ENCODE measurements at places on chromosomes 5 and 9.
A peak's percentile ranks its signal among the peaks of the same experiment; 100 is the strongest.

GRCh38 chr5:5678909-5679308 lies 256.4 kb downstream of the ICE1 start:
- H3K27ac ChIP-seq = no peak overlapping the region
- no peaks in the 10 kb centered on the region for H3K27me3 ChIP-seq
- H3K4me1 ChIP-seq = peaks cover 11% of the 10 kb centered on the region
- no peak overlapping the region for H3K4me3 ChIP-seq
- DNase-seq = no peak
- no peaks in the 10 kb centered on the region for H3K36me3 ChIP-seq

DNA sequence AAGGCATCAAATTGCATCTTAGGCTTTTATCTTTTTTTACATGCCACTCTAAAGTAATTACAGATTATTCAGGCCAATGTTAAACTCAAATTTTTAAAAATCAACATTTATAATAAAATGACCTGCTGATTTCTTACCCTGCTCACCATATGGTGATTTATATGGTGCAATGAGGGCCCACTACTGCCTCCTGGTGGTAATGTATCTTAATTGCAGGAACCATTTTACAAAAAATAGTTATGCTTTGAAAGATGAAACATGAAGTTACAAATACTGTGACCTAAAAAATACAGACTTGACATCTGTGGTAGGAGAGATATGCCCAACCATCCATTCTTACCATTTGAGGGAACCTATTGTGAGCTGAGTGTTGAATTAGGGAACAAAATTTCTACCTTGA lies 292.6 kb upstream of the TAS2R1 start:
- H3K36me3 ChIP-seq = no peaks in the 10 kb centered on the region
- no peak for DNase-seq
- no peak overlapping the region for H3K27ac ChIP-seq
- no peak overlapping the region for H3K4me3 ChIP-seq

- no peaks in the 10 kb centered on the region for H3K36me3 ChIP-seq
- H3K4me1 ChIP-seq = no peaks in the 10 kb centered on the region
- no peaks in the 10 kb centered on the region for H3K27me3 ChIP-seq
- no peak overlapping the region for H3K4me3 ChIP-seq
- H3K27ac ChIP-seq = no peak overlapping the region
These were observed 133.2 kb upstream of the MARCHF11 start for GRCh38 chr5:16312785-16313184.

DNA sequence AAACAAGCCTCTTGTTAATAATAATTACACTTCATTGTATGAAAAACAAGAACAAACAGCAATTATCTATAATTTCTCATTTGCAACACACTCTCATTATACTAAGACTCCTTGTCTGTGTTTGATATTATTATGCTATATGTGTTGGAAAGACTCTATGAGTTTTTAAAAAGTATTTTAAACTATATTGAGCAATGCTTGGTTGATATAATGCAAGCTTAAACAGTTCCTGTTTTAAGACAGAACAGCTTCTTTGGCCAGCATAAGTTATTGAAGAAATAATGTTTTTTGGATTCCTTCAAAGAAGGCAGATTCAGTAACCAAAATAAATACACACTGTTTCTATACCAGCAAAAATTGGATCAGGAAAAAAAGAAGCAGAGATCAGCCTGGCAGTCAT lies 871.4 kb downstream of the MAT2B start:
- H3K27ac ChIP-seq = no peak overlapping the region
- H3K27me3 ChIP-seq = no peaks in the 10 kb centered on the region
- H3K36me3 ChIP-seq = no peaks in the 10 kb centered on the region
- DNase-seq = no peak
- H3K4me3 ChIP-seq = no peak overlapping the region

- H3K27ac ChIP-seq = peak overlapping the region; percentile 1
- no peak for DNase-seq
- H3K27me3 ChIP-seq = no peaks in the 10 kb centered on the region
- H3K36me3 ChIP-seq = no peaks in the 10 kb centered on the region
- H3K4me3 ChIP-seq = no peak overlapping the region
- H3K4me1 ChIP-seq = peaks cover 6% of the 10 kb centered on the region
These were observed 56.1 kb downstream of the SAXO1 start for GRCh38 chr9:18976709-18977531.

GRCh38 chr9:34993502-34994259 lies 4.1 kb downstream of the DNAJB5 start:
- peak overlapping the region; percentile 98 for H3K27ac ChIP-seq
- H3K4me1 ChIP-seq = no peaks in the 10 kb centered on the region
- DNase-seq = peak; percentile 47
- H3K36me3 ChIP-seq = peaks cover 30% of the 10 kb centered on the region

- DNase-seq = peak; percentile 13
- H3K27me3 ChIP-seq = no peaks in the 10 kb centered on the region
These were observed 518 bp downstream of the UBE2B start for GRCh38 chr5:134371834-134372340.

GRCh38 chr5:27465140-27465539 lies 426.8 kb upstream of the CDH9 start:
- H3K36me3 ChIP-seq = no peaks in the 10 kb centered on the region
- H3K4me3 ChIP-seq = no peak overlapping the region
- H3K4me1 ChIP-seq = no peaks in the 10 kb centered on the region
- no peaks in the 10 kb centered on the region for H3K27me3 ChIP-seq
- DNase-seq = no peak

DNA sequence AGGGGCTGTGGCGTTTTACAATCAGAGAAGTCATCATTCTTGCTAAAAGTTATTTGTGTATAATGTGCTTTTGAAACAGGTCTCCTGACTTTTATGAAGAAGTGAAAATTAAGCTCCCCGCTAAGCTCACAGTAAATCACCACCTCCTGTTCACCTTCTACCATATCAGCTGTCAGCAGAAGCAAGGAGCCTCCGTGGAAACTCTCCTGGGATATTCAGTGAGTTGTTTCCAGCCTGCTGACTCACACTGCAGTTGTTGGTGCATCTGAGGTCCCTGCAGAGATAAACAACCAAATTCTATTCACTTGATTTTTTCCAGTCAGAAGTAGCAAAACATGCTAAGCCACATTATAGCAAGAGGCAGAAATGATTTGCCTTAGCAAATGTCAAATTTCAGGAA lies 156.7 kb downstream of the DOCK8 start:
- H3K27ac ChIP-seq = no peak overlapping the region
- H3K4me3 ChIP-seq = no peak overlapping the region
- H3K27me3 ChIP-seq = no peaks in the 10 kb centered on the region
- H3K36me3 ChIP-seq = no peaks in the 10 kb centered on the region
- DNase-seq = no peak

DNA sequence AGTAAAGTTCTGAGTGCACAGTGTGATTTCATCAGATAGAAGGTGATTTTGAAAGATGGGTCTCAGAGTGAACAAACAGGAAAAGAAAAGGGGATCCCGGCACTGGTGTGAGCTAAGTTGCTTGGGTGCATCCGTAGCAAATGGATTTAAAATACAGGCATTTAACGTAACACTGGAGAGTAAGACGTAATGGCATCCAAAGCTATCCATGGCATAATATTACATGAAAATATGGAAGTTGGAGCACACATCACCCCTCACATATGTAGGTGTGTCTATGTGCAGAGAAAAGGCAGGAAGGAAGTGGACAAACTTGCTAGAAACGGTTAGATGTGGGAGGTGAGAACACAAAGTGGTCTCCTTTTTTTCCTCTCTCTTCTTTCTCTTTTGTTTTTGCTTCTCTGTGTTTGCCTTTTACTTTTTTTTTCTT lies 38.2 kb upstream of the SEMA4D start:
- no peak overlapping the region for H3K27ac ChIP-seq
- H3K36me3 ChIP-seq = no peaks in the 10 kb centered on the region
- no peak for DNase-seq
- peaks cover 6% of the 10 kb centered on the region for H3K4me1 ChIP-seq
- H3K27me3 ChIP-seq = no peaks in the 10 kb centered on the region

- H3K36me3 ChIP-seq = no peaks in the 10 kb centered on the region
- peaks cover 54% of the 10 kb centered on the region for H3K4me1 ChIP-seq
- H3K27ac ChIP-seq = peak overlapping the region; percentile 95
- no peak overlapping the region for H3K4me3 ChIP-seq
- DNase-seq = no peak
These were observed 83.5 kb downstream of the C9orf152 start for GRCh38 chr9:110124439-110124838.

DNA sequence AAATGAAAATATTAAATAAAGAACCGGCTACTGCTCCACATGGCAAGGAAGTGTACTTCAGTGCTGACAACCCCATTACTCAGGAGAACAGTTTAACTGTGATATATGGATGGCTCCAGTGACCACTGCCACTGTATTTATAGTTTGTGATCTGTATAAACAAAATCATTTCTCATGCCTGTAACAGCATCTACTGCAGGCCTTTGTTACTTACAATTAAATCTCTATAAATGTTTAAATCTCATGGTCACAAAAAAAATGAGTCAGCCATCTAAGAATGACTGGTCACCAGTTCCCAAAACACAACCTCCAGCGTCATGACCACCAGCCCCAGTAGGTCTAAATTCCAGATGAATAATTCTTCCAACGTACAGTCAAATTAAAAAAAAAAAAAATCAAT lies 24.6 kb downstream of the SERINC5 start:
- no peaks in the 10 kb centered on the region for H3K4me1 ChIP-seq
- no peaks in the 10 kb centered on the region for H3K36me3 ChIP-seq
- no peak overlapping the region for H3K4me3 ChIP-seq
- DNase-seq = no peak
- no peak overlapping the region for H3K27ac ChIP-seq

DNA sequence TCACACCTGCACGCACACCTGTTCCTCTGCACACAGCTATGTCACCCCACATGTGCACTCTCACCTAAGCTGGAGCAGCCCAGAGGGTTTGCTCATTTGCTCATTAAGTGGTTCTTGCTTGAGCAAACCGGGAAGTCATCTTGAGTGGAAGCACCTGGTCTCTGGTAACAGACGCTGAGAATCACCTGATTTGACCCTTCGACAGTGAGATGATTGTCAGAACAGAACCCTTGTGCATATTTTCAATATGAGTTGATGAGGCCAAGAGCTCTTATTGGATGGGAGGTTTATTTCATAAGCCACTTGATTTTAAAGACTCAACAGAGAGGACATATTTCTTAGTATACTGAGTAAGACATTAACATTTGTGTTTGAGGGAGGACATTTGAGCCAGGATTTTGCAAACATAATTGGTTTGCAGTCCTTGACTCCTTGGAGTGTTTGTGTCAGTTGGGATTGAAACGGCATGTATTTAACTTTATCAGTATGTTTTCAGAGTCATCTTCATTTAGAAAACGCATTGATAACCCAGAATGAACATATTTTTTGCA lies 22.1 kb upstream of the LPCAT1 start:
- H3K4me1 ChIP-seq = no peaks in the 10 kb centered on the region
- no peak overlapping the region for H3K4me3 ChIP-seq
- H3K36me3 ChIP-seq = no peaks in the 10 kb centered on the region
- H3K27ac ChIP-seq = no peak overlapping the region

- H3K27ac ChIP-seq = no peak overlapping the region
- no peaks in the 10 kb centered on the region for H3K27me3 ChIP-seq
- no peak for DNase-seq
These were observed 48.3 kb upstream of the IRX4 start for GRCh38 chr5:1930880-1931603.

DNA sequence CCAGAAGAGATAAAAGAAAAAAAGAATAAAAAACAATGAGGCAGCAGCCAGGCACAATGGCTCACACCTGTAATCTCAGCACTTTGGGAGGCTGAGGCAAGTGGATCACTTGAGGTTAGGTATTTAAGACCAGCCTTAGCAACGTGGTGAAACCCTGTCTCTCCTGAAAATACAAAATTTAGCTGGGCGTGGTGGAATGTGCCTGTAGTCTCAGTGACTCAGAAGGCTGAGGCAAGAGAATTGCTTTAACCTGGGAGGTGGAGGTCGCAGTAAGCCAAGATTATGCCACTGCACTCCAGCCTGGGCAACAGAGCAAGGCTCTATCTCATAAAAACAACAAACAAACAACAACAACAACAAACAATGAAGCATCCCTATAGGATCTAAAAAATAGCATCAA lies 121.5 kb downstream of the HMHB1 start:
- no peak overlapping the region for H3K4me3 ChIP-seq
- no peak overlapping the region for H3K27ac ChIP-seq
- H3K27me3 ChIP-seq = no peaks in the 10 kb centered on the region
- no peak for DNase-seq
- H3K4me1 ChIP-seq = no peaks in the 10 kb centered on the region
- H3K36me3 ChIP-seq = no peaks in the 10 kb centered on the region

- no peak for DNase-seq
- H3K4me1 ChIP-seq = no peaks in the 10 kb centered on the region
- no peak overlapping the region for H3K27ac ChIP-seq
- H3K27me3 ChIP-seq = peaks cover 8% of the 10 kb centered on the region
- H3K36me3 ChIP-seq = no peaks in the 10 kb centered on the region
These were observed 31.5 kb downstream of the SLC6A3 start for GRCh38 chr5:1413611-1414241.

DNA sequence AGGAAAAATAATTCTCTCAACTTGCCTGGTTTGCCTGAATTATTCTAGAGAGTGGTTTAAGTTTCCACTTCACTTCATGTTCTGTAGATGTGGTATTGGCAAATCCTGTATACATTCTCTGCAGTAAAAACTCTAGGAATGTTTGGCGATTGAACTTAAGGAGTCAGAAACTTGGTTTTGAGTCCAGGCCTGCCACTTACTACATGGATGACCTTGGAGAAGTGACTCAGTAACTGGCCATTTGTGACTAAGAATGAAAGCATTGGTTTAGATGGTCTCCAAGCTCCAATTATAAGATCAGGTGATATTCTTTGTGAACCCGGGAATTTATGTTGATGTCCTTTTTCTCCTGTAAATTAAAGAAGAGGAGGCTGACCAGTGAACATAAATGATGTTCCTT lies 233.8 kb downstream of the GAS1 start:
- DNase-seq = no peak
- H3K27me3 ChIP-seq = no peaks in the 10 kb centered on the region
- H3K4me3 ChIP-seq = no peak overlapping the region
- no peaks in the 10 kb centered on the region for H3K36me3 ChIP-seq
- no peak overlapping the region for H3K27ac ChIP-seq

DNA sequence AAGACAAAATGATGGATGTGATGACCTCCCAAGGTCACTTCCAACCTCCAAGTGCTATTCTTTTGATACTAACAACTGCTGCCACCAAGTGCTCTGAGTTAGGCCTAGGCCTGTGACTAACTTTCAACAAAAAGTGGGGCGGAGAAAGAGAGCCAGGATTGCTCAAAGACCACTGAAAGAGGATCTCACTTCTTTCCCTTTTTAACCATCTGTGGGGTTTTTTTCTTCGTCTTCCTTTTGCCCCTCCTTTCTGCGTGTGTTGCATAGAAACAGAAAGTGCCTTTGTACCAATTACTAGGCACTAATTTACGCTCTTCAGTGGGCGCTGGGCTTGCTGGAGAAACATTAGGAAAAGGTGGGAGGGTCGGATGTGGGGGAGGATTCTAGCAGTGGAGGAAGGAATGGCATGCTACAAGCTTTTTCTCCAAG lies 8.0 kb downstream of the KLF9 start:
- H3K4me3 ChIP-seq = no peak overlapping the region
- no peak for DNase-seq
- peaks cover 18% of the 10 kb centered on the region for H3K36me3 ChIP-seq
- no peaks in the 10 kb centered on the region for H3K27me3 ChIP-seq
- H3K27ac ChIP-seq = peak overlapping the region; percentile 89

DNA sequence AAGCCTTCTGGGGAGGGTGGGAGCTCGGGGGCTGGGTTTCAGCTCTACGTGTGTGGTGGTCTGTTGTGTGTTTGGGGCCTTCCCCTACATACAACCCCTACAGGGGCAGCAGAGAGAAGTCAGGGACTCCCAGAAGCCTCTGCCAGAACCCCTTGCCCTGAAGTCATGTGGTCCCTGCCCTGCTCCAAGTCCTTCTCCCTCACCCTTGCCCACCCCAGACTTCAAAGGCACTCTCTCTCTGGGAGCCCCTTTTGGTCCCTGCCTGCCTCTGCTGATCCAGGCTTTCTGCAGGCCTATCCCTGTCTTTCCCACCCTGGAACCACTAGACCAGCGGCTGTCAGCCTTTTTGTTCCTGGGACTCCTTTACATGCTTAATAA lies 61.1 kb upstream of the PSD2 start:
- H3K4me3 ChIP-seq = no peak overlapping the region
- H3K27me3 ChIP-seq = no peaks in the 10 kb centered on the region
- peaks cover 13% of the 10 kb centered on the region for H3K4me1 ChIP-seq
- H3K27ac ChIP-seq = peak overlapping the region; percentile 70

Data from tibial nerve (tissue), 4 donors.